ENCODE measurements at places on chromosomes 6 and 20.
A peak's percentile ranks its signal among the peaks of the same experiment; 100 is the strongest.

GRCh38 chr6:29834564-29835436 lies 7.2 kb downstream of the HLA-G start:
- DNase-seq, result peak; percentile 33

GRCh38 chr6:16257999-16258708 lies 19.8 kb downstream of the GMPR start:
- no peak for DNase-seq

DNA sequence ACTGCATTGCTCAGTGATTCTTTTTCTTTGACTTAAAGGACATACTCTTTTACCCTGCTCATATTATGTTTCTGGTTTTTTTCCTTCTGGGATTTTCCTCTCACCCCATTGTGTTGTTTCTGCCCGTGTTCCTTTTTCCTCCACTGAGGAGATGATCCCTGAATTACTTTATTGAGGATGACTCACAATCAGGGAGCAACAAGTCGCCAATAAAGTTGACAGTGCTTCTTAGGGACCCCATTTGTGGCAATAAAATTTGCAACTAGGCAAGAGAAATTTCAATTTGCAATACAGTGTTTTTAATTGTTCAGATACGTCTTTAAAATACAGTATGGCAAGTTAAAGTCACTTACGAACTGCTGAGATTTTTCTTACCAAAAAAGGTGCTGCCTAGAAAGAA lies 217.9 kb downstream of the SOX4 start:
- no peak for DNase-seq

DNA sequence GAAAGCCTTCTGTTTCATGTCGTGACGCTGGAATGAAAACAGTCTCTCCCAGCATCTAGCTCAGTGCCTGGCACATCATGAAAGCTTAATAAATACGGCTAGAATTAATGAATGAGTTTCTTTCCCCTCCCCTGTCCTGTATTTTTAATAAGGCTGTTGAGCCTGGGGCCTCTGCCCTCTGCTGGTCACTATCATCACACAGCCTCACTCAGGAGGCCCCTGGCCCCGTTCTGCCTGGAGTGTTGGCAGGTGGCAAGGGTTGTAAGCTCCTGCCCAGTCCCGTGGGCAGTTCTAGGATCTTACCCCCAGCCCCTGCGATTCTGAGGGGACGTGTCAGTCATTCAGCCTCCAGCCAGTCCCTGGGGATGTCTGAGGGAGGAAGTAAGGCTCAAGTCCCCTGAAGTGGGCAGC lies 41.4 kb downstream of the PHACTR3 start:
- no peak for DNase-seq

GRCh38 chr20:38165966-38166702 lies 1.1 kb upstream of the TGM2 start:
- no peak for DNase-seq

GRCh38 chr6:168332020-168332419 lies 12.4 kb upstream of the DACT2 start:
- DNase-seq, result no peak

DNA sequence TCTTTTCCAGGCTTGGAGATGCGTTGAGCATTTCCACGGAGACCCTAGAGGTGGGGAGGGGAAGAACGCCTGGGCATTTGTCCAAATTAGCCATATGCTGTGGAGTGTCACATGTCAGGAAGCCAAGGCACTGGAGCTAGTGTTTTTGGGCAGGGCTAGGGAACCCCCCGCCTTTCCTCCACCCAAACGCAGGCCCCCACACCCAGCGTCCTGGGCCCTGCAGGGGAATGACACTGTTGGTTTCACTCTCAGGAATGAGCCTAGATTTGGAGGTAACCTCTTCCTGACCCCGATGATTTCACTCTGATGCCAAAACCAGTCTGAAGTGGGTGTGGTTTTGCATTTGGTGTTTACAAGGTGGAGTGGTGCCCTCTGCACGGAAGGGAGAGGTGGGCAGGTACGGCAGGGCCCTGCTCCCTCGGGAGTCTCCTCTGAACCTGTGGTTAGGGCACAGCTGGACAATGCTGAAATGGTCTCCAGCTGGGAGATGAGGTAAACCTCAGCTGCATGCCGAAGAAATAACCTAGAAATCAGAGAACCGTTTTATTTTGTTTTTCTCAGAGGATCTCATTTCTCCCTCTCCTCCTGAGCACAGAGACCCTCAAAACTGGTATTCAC lies 29.5 kb downstream of the MTHFD1L start:
- DNase-seq, result peak; percentile 12

DNA sequence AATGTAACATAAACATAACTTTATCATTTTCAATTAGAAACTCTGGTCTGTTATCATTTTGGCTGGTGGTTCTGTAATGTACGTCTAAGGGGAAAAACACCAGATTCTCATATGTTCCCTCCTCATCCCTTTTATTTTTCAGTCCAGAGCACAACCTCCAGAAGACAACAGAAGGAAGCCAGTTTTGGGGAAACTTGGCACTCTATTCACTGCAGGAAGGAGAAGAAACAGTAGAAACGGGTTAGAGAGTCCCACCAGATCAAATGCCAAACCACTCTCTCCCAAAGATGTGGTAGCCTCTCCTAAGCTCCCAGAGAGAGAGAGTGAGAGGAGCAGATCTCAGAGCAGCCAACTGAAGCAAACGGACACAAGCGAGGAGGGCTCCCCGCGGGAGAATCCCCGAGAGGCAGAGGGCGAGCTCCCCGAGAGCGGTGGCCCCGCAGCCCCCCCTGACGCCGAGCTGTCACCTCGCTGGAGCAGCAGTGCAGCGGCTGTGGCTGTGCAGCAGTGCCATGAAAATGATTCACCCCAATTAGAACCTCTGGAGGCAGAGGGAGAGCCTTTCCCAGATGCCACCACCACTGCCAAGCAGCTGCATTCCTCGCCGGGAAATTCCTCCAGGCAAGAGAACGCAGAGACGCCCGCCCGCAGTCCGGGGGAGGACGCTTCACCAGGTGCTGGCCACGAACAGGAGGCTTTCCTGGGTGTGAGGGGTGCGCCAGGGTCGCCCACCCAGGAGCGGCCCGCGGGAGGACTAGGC lies 117.8 kb downstream of the RTN4IP1 start:
- DNase-seq, result peak; percentile 24

DNA sequence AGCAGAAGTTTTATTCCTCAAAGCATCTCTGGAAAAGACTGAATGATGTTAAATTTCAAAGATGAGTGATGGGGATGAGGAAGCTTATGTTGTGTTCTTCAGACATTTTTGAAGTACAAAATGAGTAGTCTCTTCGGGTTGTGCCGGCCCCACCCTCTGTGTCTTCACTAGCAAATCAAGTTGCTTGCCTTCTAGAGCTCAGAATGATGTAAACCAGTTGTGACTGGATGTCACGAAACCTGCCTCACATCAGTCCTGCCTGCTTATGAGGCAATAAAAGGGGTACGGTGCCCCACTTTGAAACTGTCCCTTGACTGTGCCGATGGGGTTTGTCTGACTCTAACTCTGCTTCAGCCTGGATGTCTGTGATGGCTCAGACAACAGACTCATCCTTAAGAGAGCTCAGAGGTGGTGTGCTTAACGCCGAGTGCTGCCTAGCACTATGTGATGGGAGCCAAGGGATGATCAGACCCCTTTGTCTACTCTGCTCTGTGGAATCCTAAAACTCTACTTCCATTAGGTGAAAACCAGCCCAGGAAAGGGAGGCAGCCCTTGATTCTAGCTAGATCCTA lies 19.0 kb downstream of the TOMM34 start:
- DNase-seq, result no peak

DNA sequence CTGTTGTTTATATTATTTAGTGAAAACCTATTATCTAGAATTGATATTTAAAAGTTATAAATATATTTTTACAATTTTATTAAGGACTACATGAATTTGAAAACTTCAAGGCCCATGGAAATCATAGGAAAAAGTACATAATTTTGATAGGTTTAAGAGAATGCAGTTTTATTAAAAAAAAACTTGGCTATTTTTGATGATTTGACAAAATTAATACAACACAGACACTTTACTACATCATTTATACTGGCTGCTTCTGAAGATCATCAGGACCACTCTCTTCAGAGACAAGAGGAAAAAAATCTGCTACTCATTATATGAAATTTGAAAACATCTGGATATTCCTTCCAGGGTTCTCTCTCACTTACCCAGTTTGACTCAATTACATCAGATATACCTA lies 637.7 kb downstream of the BCKDHB start:
- DNase-seq, result no peak

GRCh38 chr20:44052166-44052565 lies 134.8 kb downstream of the JPH2 start:
- no peak for DNase-seq

- DNase-seq, result no peak
These were observed 167.5 kb downstream of the GPX5 start for GRCh38 chr6:28693033-28693750.

GRCh38 chr6:114167583-114168576 lies 174.9 kb downstream of the HS3ST5 start:
- no peak for DNase-seq

DNA sequence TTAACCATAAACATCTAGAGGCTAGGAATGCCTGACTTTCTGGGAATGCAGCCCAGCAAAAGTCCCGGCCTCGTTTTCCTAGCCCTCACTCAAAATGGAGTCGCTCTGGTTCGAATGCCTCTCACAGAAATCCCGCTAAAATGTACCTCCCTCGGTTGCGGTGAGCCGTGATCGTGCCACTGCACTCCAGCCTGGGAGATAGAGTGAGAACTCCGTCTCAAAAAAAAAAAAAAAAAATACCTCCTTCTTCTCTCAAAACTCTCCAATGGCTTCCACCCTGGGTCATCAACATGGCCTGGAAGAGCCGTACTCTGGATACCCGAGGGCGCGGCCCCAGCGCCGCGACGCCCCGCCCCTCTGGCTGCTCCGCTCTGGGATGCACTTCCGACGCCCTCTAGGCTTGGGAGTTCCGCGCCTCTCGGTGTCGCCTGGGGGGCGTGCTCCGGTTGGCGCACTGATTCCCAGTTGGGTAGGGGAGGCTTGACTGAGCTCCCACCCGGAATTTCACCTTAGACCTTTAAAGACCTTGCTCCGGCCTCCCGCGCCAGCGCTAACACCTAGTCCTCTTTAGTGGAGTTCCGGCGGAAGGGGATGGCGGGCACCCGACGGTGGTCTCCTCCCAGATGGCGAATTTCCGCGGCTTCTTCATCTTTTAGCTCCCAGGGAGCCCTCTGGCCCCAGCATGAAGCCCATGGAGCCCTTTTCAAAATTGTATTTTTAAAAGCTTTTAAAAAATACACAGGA lies 12.3 kb downstream of the HMGN4 start:
- DNase-seq, result peak; percentile 20

DNA sequence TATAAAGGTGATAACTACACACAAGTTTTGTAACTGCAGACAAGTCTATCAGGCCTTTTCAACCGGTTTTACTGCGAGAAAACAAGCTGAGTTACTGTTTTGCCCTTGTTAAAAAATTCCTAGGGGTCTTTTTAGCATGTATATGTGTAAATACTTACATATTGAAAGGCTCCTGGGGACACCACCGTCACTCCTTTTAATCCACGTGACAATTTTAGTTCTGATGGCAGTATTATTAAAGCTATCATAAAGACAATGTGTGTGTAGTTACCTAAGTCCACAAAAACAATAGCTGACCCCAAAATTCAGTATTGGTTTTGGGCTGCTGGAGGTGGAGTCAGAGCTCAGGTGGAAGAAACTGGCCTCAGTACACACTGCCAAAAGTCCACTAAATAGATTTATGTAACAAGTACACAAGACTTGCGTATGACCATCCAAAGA lies 41.3 kb upstream of the HFE start:
- no peak for DNase-seq

- DNase-seq, result no peak
These were observed 97.2 kb upstream of the HDAC2 start for GRCh38 chr6:114068116-114068515.

GRCh38 chr6:7974938-7975763 lies 64.6 kb upstream of the TXNDC5 start:
- no peak for DNase-seq

GRCh38 chr20:47353239-47353691 lies 3.2 kb downstream of the ZMYND8 start:
- no peak for DNase-seq

DNA sequence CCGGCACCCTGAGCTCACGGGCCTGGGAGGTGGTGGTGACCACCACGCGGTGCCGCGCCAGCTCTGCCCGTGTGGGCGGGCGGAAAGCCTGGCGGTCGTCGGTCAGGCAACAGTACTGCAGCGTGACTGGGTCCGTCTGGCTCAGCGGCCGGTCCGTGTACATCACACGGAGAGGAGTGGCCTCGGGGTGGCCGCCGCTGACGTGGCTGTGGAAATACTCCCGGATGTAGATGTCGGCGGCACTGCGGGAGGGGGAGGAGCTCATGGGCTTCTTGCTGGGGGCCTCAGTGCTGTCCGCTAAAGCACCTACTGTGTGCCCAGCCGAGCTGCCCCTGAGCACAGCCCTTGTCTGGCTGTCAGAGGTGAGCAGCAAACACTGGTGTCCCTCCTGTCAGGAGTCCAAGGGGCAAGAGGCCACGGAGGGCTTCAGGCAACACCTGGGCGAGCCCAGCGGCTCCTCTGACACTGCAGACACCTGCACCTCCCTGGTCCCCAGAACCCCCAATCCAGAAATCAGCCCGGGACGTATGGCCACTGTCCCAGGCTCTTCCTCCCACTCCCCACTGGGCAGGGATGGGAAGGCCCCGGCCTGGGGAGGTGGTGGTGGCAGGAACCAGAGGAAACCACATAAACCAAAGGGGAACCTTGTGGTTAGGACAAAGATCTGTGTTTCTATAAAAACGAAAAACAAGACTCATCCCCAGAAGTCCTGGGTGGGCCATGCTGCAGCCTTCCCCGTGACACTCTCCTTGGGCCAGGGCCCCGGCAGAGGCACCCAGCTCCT lies 6.5 kb downstream of the HELZ2 start:
- peak; percentile 46 for DNase-seq

DNA sequence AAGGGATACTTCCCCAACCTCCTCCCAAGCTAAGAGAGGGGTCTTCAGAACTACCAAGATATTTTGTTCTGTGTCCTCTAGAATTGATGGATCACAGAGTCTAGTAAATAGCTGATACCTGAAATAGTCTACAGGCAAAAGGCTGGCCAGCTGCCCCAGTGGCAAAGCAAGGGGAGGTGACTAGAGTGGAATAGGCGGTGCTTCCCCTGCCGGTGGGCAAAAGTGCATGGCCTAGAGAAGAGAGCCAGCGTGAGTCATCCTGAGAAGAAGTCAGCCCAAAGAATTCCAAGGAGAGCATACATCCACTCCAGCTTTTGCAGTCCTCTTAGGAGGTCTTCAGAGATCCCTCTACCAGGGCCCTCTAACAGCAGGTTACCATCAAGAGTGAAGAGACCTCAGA lies 14.7 kb downstream of the DPPA5 start:
- no peak for DNase-seq

- no peak for DNase-seq
These were observed 76.8 kb downstream of the TTLL2 start for GRCh38 chr6:167401525-167402194.

DNA sequence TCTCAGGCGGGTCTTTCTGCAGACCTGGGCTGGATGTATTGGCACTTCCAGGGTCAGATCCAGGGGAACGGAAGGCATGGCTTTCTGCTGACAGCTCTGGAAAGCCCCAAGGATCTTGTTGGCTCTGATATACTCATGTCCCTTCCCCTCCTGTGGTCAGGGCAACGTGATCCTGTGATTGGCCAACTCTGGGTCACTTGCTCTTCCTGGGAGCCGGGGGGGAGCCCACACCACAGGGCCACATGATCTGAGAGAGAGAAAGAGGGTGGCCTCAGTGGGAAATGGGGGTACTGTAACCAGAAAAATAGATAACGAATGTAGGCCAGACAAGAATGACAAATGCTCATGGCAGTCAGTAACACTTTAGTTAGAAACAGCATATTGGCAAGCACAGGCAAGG lies 223.0 kb downstream of the NFATC2 start:
- DNase-seq, result no peak
